Islet precursor cell (in vitro differentiated cells): ENCODE measurements at places on chromosomes 3 and 15.
A peak's percentile ranks its signal among the peaks of the same experiment; 100 is the strongest.

GRCh38 chr3:152922554-152922953, 87.6 kb downstream of the P2RY1 start:
- DNase-seq: no peak

DNA sequence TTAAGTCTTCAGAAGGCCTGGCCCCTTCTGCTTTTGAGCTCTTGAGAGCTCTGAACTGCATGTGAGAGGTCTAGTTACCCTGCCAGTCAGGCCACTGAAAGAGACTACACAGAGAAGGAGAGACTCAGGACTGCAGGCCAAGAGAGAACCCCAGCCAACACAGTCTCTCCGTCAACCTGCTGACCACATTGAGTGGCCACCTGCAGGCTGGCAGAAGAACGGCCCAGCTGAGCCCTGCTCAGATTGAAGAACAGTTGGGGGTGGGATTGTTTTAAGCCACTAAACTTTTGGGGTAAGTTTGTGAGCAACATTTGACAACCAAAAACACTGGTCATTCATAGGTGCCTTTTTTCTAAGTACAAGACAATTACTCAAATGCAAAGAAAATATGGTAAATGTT, 273.5 kb upstream of the CCDC54 start:
- no peak for DNase-seq

DNA sequence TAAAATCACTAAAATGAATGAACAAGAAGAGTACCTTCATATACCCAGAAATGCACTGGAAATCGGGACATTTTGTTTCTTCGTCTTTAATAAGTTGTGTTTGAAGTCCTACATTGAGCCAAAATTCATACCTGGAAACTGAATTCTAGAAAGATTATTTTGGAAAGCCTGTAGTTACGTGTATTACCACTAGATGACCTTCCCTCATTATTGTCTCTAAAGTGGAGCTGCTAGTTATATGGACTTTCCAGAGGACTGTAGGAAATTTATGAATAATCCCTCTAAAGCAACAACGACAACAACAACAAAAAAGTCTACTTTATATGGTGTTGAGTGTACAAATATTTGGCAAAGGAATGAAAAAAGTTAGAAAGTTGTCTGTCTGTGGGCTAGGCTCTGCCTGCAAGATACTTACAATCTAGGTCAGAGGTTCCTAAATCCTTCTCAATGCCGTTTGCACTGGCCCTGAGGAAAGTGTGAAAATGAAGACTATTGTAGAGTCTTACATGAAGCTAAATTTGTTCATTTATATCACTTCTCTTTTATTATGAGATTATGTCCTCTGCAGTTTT, 234.8 kb upstream of the NR2E3 start:
- no peak for DNase-seq

GRCh38 chr15:56910801-56911200, 7.6 kb upstream of the TCF12 start:
- no peak for DNase-seq

DNA sequence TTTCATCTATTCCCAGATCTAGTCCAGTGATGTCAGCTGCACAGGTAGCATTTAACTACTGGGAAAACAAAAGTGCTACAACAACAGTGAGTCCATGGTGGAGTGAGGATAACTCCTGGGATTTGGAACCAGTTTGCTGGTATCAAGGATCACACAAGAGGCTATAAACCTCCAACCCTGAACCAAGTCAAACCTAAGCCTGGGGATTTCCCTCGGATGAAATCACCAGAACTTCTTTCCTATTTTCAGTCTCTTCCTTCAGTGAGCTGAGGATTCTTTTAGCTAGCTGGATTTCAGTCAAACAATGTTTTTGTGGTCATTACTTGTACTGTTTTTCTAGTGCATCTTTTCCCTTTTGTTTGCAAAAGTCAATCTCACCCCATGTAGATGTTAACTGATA, 31.5 kb downstream of the SEC22C start:
- DNase-seq: no peak

DNA sequence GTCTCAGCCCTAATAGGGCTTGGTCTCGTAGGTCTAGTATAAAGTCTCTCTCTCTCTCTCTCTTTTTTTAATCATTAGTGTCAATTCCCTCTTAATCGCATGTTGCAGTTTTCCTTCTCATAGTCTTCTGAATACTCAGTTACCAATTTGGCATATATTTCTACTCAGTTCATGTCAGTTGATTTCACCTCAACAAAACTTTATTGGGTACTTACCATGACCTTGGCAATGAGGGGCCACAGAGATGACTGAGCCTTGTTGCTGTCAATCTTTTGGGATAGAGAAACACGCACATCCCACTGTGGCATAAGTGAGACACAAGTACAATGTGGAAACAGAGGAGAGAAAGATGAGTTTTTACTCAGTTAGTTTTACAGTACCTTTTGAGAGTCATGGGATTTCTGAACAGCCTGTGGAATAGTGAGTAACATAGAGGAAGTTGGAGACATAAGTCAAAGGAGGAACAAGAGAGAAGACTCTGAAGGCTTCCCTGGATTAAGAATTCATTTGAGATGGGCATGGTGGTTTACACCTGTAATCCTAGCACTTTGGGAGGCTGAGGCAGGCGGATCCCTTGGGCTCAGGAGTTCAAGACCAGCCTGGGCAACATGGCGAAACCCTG, 150.2 kb upstream of the CBLB start:
- DNase-seq: no peak

GRCh38 chr3:124760601-124761000, 30.3 kb downstream of the UMPS start:
- peak; percentile 50 for DNase-seq

- peak; percentile 73 for DNase-seq
Observed at GRCh38 chr3:64368257-64369020, 143.2 kb upstream of the PRICKLE2 start.

DNA sequence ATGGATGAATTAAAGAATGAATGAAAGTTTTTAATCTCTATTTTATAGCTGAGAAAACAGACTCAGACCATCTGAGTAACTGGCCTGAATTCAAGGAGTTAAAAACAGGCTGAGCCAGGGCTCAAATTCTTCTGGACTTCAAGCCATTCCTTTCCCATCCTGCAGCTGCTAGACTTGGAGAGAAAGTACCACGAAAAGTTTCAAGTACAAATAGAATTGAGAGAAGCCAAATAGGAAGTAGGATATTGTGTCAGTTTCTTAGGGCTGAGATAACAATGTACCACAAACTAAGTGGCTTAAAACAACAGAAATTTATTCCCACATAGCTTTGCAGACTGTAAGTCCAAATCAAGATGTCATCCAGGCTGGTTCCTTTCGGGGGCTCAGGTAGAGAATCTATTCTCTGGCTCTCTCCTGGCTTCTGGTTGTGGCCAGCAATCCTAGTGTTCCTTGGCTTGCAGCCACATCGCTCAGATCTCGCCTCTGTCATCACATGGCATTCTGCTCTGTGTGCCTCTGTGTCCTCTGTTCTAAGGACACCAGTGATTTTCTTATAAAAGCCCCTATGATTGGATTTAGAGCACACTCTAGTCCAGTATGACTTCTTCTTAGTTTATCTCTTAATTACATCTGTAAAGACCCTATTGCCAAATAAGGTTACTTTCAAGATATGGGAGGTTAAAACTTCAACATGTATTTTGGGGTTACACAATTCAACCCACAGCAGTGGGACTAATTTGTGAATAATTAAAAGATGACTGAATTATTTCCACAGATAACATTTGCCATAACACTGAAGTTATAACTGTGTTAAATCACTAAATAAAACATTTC, 25.7 kb upstream of the GOLIM4 start:
- DNase-seq: no peak

GRCh38 chr3:187957165-187957581, 196.8 kb upstream of the LPP start:
- no peak for DNase-seq

- DNase-seq: no peak
Observed at GRCh38 chr3:73433079-73433478, 191.7 kb downstream of the PDZRN3 start.

- no peak for DNase-seq
Observed at GRCh38 chr3:182702216-182702615, 91.1 kb upstream of the ATP11B start.

- DNase-seq: peak; percentile 69
Observed at GRCh38 chr3:48400824-48401433, 28.9 kb downstream of the FBXW12 start.
